ENCODE measurements at places on chromosomes 3 and 15.

DNA sequence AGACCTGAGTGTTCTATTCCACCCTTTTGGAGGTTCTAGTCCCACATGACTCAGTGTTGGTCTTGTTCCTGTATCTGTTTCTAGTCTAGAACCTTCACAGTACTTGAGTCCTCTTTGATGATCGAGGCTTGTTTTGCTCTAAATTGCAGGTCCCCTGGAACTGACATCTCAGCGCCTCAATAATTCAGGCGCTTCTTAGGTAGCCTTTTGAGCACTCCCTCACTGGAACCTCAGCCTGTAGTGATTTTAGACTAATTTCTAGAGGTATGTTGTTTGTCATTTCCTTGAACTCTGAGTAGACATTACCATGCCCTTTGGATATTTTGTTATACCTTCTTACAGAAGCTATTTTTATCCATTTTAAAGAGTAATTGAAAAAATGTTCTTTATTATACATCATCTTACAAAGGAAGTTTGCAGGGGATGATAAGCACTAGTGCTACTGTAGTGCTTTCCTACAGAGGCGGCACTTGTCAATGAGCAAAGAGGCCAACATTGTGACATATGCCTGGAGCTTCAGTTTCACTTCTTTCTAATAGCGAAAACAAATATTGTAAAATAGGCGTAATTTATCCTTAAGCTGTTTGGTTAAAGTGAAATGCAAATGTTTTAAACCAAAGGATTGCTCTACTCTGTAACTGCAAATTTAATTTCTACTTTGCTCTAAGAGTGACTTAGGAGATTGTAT lies 75.7 kb downstream of the EFL1 start:
- DNase-seq = no peak

DNA sequence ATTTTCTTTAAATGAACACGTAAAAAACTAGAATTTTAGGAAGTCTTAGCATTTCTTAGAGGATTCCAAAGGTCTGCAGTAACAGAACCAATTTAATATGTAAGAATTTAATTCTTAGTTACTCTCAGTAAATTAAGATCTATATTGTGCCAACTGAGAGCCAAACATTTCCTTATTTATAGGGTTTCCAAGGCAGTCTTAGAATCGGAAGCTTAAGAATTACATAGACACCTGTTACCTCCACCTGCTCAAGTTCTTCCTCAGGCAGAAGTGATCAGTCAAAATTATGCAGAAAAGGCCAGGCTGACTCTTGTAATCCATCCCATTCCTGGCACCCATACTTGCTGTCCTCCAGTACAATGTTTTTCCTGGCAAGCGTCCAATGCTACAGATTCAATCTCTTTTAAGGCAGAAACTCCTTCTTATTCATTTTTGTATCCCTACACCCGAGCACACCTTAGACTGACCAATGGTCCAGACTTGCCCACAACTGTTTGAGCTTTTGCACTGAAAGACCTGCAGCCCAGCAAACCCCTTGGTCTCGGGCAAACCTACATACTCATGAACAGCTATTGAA lies 64.3 kb downstream of the NCEH1 start:
- DNase-seq = no peak

- DNase-seq = no peak
Measured at GRCh38 chr3:63450634-63451363, 172.7 kb downstream of the SYNPR start.

- DNase-seq = no peak
Measured at GRCh38 chr3:196419386-196419785, 12.8 kb downstream of the UBXN7 start.

GRCh38 chr3:38561746-38562466 lies 65.8 kb downstream of the EXOG start:
- DNase-seq = no peak

DNA sequence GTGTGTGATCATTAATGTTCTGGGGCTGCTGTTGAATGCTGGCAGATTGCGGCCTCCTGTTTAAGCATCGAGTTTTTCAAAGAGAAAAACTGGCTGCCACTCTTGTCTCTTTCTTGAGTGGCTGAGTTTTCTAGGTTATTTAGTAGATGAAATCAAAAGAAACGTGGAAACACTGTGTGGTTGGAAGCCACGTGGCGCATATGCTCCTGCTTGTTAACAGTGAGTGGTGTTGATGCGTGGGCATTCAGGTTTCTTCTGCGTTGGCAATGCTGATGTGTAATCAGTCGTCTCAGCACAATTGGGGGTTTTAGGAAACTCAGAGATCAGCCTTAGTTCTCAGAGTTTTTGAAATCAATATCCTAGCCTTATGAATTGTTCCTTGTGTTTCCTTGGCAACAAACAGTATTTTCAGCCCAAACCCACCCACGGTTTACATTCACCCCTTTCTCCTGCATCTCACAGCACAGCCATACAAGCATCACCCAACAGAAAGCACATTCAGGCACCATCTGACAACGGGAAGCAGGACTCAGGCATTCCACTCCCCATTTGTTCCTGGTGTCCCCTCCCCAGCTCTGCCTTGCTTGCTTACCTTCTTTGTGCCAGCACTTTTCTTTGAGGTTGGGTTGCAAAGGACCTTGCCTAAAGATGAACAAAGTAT lies 74.7 kb downstream of the SEC22A start:
- no peak for DNase-seq

DNA sequence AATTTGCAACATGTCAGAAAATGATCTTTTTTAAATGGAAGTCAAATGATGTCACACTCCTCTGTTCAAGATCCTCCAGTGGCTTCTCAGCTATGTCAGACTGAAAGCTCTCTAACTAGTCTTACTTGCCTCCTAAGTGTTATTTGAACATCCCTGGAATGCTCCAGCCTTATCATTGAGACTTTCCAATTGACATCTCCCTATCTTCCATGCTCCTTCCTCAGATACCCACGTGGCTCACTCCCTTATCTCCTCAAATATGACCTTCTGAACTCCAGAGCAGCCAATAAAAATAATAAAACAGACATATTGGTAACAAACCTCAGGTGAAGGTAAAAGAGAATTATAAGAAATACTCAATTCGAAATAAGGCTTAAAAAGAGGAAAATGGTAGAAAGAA lies 25.5 kb upstream of the AADAC start:
- DNase-seq = no peak

DNA sequence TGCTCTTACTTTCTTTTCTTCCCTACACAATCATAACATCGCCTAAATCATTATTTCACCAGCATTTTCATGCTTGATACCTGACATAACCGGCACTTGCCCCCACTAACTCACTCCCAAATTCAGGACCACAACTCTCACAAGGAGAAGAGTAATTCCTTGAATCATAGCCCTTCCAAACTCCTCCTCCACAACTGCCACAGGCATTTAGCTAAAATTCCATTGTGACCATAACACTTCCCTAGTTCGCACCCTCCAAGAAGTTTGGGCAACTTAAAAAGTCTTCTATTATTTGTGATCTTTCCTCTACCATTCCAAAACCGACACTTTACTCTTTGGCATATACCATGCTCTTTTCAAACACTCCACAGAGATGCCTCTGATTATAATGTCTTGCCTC lies 59.4 kb upstream of the XRN1 start:
- DNase-seq = no peak

GRCh38 chr15:55928955-55929354 lies 64.5 kb downstream of the NEDD4 start:
- DNase-seq = no peak

DNA sequence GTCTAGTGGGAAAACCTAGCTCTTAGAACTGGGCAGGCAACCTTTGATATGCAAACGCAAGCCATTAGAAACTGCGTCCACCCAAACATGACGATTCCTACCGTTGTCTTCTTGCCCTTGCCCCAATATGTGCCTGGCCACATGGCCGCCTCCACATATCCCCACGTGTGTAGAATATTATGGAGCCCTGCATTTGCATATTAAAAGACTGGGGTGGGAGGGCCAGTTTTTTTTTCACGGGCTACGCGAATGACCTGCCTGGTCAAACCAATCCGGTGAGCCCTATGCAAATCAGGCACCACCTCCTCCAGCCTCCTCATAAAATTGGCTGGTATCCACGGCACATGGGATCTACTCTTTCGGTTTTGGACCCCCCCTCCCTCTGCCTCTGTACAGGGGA lies 381.0 kb upstream of the RGMA start:
- DNase-seq = no peak

DNA sequence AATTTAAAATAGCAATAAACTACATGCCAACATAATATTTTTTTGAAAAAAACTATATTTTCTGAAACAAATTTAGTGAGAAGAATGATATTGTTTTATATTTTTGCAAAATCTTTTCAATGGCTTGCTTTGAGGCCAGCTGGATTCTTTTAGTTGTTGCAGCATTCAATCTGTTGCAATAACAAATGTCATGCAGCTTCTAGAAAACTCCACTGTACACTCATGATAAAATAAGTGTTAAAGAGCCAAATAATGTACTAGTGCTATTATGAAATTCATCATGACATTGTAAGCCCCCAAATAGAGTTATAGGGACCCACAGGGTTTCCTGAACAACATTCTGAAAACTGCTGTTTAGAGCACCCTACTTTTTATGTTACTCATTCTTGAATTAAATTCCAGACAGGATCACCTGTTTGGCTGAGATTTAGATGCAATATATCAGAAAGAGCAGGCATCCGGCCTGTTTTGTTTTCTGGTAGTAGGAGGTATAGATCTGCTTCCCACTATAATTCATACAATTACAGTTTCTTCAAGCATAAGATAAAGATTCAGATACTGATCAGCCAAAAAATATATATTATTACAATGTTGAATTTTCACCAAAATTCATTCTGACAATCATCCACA lies 703.0 kb upstream of the ZNF385D start:
- no peak for DNase-seq

GRCh38 chr15:21262851-21263425 lies 177.4 kb downstream of the POTEB3 start:
- DNase-seq = no peak

- DNase-seq = no peak
Measured at GRCh38 chr3:149321136-149321535, 12.3 kb downstream of the TM4SF18 start.

DNA sequence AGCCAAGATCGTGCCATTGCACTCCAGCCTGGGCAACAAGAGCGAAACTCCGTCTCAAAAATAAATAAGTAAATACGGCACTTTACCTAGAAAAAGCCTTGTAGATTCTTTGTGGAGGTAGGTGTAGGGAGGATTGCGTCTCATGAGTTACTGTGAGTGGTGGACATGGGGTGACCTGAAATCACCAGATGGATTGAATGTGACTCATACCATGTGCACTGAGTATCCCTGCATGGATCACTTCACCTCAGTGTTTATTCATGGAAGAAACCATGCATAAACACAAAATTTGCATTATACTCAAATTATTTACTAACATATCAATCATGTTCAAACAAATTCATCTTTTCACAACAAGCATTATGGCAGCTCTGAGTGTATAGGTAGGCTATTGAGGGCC lies 55.9 kb downstream of the MRPS25 start:
- peak; percentile 19 for DNase-seq

- DNase-seq = no peak
Measured at GRCh38 chr3:188542196-188542595, 388.2 kb downstream of the LPP start.

- no peak for DNase-seq
Measured at GRCh38 chr3:120441776-120442175, 9.0 kb downstream of the FSTL1 start.

GRCh38 chr3:182979674-182980191 lies 605 bp downstream of the DCUN1D1 start:
- peak; percentile 27 for DNase-seq

- peak; percentile 33 for DNase-seq
Measured at GRCh38 chr3:34260271-34261000, 462.0 kb downstream of the PDCD6IP start.

GRCh38 chr3:188211476-188211875 lies 57.5 kb downstream of the LPP start:
- no peak for DNase-seq

DNA sequence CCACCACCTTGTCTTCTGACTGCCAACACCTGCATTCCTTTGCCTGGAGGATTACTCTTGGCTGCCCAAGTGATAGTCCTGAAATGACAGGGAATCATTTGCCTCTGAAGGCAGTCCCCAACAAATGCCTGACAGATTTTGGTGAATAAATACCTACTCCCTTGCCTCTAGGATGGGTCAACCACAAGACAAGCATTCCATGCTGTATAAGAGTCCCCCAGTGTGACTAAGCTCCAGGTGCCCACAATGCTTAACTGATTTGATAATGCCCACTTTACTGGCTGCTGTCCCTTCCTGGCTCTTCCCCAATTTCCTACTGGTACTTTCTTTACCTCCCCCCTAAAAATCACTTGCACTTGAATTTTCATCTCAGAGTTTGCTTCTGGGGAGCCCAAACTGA lies 14.8 kb downstream of the THRB start:
- DNase-seq = no peak

- DNase-seq = peak; percentile 24
Measured at GRCh38 chr3:110814170-110815007, 257.2 kb upstream of the NECTIN3 start.

DNA sequence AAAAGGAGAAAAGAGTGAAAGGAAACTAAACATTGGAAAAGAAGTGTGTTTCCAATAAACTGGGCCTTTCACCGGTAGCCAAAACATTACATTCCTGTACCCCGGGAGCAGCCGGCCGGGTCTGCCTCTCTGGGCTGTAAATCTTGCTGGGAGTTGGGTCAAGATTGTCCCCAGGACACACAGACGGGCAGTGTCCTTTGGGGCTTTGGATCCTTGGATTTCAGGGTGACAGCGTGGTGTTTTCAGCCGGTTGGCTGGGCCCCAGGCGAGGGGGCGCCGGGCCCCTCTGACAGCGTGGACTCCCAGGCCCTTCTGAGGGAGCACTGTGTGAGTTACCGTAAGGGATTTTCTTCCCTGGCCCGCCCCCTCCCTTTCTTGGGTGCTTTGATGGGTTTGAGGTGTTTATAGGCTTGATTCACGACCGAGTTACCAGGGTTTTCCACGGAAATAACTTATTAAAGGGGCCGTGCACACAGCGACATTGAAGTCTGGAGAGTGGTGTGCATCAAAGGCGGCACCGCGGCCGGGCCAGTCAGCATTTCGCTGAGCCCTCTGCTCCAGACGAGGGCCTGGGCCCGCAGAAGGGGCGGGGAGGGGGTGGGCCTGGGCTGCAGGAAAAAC lies 27.4 kb downstream of the SMAD6 start:
- DNase-seq = no peak

- no peak for DNase-seq
Measured at GRCh38 chr3:94616833-94617232, 554.0 kb downstream of the NSUN3 start.

DNA sequence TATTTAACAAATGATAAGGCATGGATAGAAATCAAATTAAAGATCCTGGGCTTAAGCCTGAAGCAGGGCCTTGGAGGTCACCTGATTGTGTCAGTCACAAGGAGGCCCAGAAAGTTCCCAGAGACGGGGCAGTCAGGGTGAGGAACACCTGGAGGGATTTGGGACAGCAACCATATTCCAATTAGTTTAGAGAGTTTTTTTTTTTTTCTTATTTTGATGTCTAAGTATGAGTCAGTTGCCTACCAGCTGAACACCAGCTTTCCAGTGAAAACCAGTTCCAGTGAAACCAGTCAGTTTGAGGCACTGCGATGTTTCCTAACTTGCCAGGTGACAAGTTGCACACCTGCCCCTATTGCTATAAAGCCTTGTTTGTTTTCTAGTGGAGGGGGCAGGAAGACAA lies 350.7 kb upstream of the AZI2 start:
- DNase-seq = no peak

GRCh38 chr3:191425322-191425734 lies 35.6 kb upstream of the PYDC2 start:
- DNase-seq = no peak

- no peak for DNase-seq
Measured at GRCh38 chr3:138712086-138712485, 103.5 kb downstream of the FAIM start.
